ENCODE measurements at places on chromosomes 4 and X. TPM values are rescaled to one million over a fixed set of nuclear protein-coding genes. Genes with fewer than 3 reads are reported as not detected.

- no peak for DNase-seq
Measured at GRCh38 chrX:101263766-101264165, 27.4 kb downstream of the TAF7L start.

GRCh38 chr4:142314686-142315085 lies 531.4 kb downstream of the INPP4B start:
- no peak for DNase-seq

GRCh38 chrX:20237864-20238263 lies 28.8 kb downstream of the RPS6KA3 start:
- no peak for DNase-seq

DNA sequence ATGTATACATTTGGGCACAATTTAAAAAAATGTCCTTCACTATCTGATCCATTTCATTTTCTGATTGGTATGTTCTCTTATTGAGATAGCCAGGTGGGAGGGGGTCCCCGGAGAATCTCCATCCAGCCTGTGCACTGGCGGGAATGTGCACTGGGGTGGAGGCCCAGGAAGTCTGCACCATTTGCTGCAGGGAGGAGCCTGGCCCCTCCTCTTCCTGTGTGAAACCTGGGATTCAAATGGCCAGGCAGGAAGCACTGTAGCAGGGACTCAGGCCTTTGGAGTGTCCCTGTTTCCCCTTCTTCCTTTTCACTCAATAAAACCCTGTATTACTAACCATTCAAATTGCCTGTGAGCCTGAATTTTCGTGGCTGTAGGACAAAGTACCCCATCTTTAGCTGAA lies 44.3 kb downstream of the GPRIN3 start:
- DNase-seq, result no peak

Gene TIGD4
- total RNA-seq, result 0.11 TPM

DNA sequence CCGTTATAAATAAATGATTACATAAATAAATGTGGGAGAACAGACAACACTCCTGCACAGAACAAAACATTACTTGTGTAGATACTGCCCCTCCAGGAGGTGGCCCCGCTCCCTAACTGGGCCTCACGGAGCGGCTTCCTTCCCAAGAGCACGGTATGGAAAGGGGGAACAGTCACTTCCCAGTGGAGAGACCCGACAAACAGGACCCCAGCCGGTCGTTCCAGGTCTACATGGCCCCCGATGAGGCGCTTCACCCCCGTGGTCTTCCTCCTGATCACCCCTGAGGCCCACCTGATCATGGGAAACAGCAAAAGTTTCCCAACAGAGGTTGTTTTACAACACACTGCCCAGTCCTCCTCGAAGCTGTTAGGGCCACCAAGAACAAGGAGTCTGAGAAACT lies 6.6 kb upstream of the SLC6A8 start:
- DNase-seq, result no peak

GRCh38 chr4:101175896-101176676 lies 171.2 kb downstream of the PPP3CA start:
- no peak for DNase-seq

- DNase-seq, result peak; percentile 54
Measured at GRCh38 chrX:111098874-111099273, 2.9 kb downstream of the PAK3 start.

DNA sequence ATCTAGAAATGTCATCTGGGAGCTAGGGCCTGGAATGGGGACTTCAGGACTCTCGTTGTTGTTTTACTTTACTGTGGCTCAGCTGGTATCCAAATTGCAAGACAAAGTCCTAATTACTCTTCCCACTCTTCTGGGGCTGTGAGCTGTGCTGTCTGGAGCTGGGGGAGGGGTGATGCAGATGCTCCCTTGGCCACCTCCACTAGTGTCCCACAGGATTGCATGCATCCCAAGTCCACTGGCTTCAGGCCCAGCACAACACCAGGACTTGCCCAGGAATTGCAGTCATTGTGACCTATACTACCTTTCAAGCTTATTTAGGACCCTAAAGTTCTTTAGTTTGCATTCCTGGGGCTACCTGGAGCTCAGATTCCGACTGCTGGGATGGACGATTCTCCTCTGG lies 366.1 kb upstream of the FAM47C start:
- DNase-seq, result no peak

Gene TNIP3
- 0.62 TPM for total RNA-seq

Data from CD8-positive, alpha-beta T cell (primary cell).